Thoracic aorta (tissue), 2 donors: ENCODE measurements at places on chromosomes 12 and 14. TPM values are rescaled to one million over a fixed set of nuclear protein-coding genes. Genes with fewer than 3 reads are reported as not detected.
A peak's percentile ranks its signal among the peaks of the same experiment; 100 is the strongest.

FGF23 gene
- not detected for total RNA-seq

DNA sequence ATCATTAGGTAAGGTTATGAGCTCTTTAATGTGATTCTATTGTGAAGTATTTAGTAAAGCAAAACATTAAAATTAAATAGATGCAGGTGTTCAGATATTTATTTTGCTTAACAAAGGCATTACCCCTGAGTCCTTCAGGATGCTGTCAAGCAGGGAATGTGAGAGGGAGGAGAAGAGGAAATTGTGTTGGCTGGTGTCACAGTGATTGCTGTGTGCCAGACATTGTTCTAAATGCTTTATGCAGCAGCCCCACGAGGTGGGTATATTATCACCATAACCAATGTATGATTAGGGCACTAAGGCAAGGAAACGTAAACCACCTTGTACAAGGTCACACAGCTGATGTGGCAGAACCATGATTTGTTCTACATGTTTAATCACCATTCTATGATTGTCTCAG lies 80.1 kb downstream of the STAB2 start:
- H3K4me3 ChIP-seq, result no peak overlapping the region
- H3K27ac ChIP-seq, result no peak overlapping the region
- H3K4me1 ChIP-seq, result no peaks in the 10 kb centered on the region
- no peaks in the 10 kb centered on the region for H3K27me3 ChIP-seq
- no peaks in the 10 kb centered on the region for H3K36me3 ChIP-seq

GRCh38 chr14:100159865-100160533 lies 554 bp upstream of the DEGS2 start:
- H3K4me1 ChIP-seq, result peaks cover 15% of the 10 kb centered on the region
- H3K4me3 ChIP-seq, result peak overlapping the region; percentile 52
- no peak for DNase-seq
- no peaks in the 10 kb centered on the region for H3K36me3 ChIP-seq

RIN3 gene
- 47.4 TPM for total RNA-seq

- DNase-seq, result no peak
- H3K36me3 ChIP-seq, result no peaks in the 10 kb centered on the region
- H3K27me3 ChIP-seq, result no peaks in the 10 kb centered on the region
- no peak overlapping the region for H3K27ac ChIP-seq
- no peaks in the 10 kb centered on the region for H3K4me1 ChIP-seq
These were observed 117.7 kb downstream of the ADCK1 start for GRCh38 chr14:77917491-77918201.

PRORP gene
- total RNA-seq, result 43.6 TPM

GRCh38 chr14:56202256-56202655 lies 84.0 kb downstream of the PELI2 start:
- H3K36me3 ChIP-seq, result no peaks in the 10 kb centered on the region
- H3K27me3 ChIP-seq, result no peaks in the 10 kb centered on the region
- no peak overlapping the region for H3K4me3 ChIP-seq
- no peak for DNase-seq
- H3K4me1 ChIP-seq, result peaks cover 26% of the 10 kb centered on the region

STON2 gene
- total RNA-seq, result 8.1 TPM

- H3K36me3 ChIP-seq, result no peaks in the 10 kb centered on the region
- H3K27ac ChIP-seq, result no peak overlapping the region
- H3K4me1 ChIP-seq, result no peaks in the 10 kb centered on the region
These were observed 506.6 kb upstream of the ATXN7L3B start for GRCh38 chr12:74031045-74031444.

GRCh38 chr14:77970646-77971045 lies 170.7 kb downstream of the ADCK1 start:
- no peaks in the 10 kb centered on the region for H3K4me1 ChIP-seq
- no peaks in the 10 kb centered on the region for H3K36me3 ChIP-seq
- DNase-seq, result no peak
- no peak overlapping the region for H3K27ac ChIP-seq
